ENCODE measurements at places on chromosomes 11 and 22.

GRCh38 chr22:43228330-43228729 is 41.4 kb upstream of the TTLL12 start:
- no peak for DNase-seq

DNA sequence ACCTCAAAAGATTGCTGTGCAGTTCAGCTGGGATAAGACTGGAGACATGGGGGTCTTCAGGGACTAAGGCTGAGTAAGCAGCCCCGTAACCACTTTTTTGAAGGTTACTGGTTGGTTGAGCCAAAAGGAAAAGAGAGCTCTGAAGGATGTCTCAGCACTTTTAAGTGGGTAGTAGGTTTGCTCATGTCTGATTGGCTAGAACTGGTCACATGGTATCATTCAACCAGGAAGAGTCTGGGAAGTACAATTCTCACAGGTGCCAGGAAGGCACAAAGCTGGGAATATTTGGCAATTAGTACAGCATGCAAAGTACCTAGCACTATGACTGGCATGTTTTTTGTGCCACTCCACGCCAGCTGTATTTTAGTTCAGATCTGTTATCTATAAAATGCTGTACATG is 58.1 kb downstream of the SNX19 start:
- DNase-seq, result no peak

- peak; percentile 83 for DNase-seq
These were observed 84.2 kb downstream of the CELSR1 start for GRCh38 chr22:46453006-46453828.

DNA sequence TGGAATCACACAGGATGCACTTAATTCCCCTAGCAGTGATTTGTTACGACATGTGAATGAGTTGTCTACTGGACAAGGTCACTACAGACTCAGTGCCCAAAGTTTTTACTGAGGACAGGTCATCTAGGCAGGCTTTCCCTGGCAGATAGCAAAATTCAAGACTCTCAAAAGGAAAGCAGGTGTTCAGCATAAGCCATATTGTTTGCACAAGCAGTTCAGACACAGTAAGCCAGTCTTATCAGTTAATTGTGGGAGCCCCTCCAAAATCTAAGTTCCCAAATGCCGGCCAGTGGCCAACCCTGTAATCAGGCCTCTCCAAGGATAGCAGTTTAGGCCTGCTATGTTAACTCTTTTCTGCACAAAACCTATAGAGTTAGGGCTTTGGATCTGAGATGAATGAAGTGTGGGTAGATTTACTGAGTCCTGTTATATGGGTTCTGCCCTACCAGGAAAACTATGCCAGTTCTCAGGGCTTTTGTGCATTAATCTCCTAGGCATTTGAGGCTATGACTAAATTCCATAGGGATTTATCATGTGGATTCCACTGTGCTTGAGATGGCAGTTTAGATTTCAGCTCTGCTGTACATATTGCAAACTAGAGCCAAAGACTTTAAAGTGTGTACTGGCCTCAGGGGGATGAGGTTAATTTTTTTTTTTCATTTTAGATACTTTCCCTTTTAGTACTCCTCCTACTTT is 4.8 kb upstream of the ARHGEF12 start:
- no peak for DNase-seq

GRCh38 chr11:31784611-31785010 is 26.5 kb downstream of the PAX6 start:
- DNase-seq, result no peak

- DNase-seq, result no peak
These were observed 18.9 kb downstream of the AP1B1 start for GRCh38 chr22:29369460-29369859.

- DNase-seq, result no peak
These were observed 59.3 kb upstream of the FAM181B start for GRCh38 chr11:82792822-82793569.

GRCh38 chr11:42225664-42226063 is 766.2 kb upstream of the LRRC4C start:
- DNase-seq, result no peak

GRCh38 chr11:69521457-69521856 is 40.0 kb downstream of the LINC01488 start:
- no peak for DNase-seq

GRCh38 chr11:66676282-66676919 is 1.3 kb downstream of the RBM4B start:
- no peak for DNase-seq

GRCh38 chr11:13859892-13860291 is 102.6 kb upstream of the SPON1 start:
- DNase-seq, result no peak

DNA sequence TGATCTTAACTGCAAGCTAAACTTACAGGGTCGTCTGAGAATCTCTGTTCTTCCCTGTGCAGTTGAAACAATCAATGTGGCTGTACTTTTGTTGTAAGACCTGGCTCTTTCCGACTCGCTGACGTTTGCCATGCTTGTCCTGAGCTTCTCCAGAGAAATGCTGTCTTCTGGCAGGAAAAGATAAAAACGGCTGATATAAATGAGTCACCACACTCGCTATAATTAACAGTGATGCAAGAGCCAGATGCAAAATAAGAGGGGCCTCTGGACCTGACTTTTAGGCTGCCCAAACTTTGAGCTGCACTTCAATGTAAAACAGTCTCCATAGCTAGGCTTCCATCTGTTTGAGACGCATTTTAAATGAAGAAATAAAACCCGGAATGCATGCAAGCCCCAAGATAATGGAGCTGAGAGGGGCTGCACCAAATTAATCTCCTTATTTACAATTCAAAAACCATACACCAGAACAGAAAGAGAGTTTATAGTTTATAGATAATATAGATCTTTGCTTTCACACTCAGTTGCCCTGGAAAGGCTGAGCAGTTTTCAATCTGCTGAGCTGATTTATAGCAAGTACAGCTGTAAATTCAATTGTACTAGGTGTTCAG is 48.5 kb downstream of the WT1 start:
- no peak for DNase-seq

- no peak for DNase-seq
These were observed 67.9 kb downstream of the MCM5 start for GRCh38 chr22:35467681-35468434.

- DNase-seq, result peak; percentile 46
These were observed 1.6 kb downstream of the NR1H3 start for GRCh38 chr11:47259232-47259977.

DNA sequence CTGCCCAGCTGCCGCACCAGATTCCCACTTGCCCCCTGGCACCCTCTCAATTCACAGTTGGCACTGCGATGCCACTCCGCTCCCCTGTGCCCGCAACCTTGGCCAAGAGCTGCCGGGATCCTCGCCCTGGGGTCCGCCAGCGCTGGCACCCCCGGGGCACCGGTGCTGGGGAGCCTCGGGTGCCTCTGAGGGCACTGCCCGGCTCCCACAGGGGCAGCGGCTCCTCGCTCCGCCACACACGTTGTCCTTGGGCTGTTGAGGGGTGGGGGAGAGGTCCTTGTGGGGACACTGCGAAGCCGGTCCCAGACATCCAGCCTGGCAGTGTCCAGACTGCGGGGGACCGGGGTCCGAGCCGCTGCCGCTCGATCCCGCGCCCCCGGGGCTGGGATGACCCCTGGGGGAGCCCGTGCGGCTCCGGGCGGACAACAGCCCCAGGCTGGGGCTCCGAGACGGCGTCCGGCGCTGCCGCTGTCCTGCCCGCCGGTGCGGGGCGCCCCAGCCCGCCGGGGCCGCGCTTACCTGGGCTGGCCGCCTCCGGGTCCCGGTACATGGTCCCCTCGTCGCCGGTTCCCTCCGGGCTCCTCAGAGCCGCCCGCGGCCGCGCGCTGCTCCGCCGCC is 496 bp downstream of the SYT7 start:
- DNase-seq, result no peak

DNA sequence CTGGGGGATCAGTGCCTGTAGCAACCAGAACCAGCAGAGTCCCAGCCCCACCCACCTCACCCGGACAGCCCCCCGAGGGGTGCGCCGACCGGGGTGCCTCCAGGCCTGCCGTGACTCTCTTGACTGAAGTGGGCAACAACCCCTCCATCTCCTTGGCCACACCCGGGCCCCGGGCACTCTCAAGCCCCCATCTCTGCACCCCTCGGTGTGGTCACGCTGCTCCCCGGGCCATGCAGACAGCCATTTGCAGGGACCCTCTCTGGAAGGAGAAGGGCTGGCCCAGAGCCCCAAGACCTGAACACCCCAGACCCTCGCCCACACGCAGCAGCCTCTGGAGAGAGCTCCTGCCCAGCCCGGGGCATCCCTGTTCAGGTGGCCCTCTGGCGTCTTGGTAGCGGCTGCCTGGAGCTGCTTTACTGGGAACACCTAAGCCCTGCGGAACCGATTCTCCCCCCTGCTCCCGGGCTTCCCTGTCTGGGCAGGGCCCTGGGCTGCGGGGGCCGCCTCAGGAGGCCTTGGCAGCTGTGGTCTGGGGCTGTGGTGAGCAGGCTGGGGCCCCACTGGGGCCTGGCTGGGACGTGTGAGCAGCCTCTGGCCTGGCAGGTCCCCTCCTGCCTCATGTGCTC is 84.9 kb downstream of the WNT7B start:
- DNase-seq, result no peak

- peak; percentile 88 for DNase-seq
These were observed 72.2 kb downstream of the CWF19L2 start for GRCh38 chr11:107385361-107385981.

- DNase-seq, result no peak
These were observed 8.5 kb downstream of the PAX6 start for GRCh38 chr11:31802609-31802989.

DNA sequence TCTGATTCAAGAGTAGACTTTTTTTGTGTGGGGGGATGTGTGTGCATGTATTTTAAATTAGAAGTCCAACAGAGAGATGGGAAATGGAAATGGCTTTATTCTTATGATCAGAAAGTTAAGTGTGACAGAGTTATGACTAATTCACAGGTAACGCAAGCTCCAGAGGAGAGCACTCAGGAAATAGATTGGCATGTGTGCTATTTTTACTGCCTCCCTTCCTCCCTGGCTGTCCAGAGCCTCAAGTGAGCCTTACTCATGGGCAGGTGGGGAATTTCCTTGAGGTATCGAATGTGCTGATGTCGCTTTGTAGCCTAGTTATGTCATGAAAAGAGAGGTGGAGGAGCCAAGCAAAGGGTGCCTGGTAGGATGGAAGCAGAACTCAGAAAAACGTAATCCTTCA is 70.3 kb upstream of the BDNF start:
- DNase-seq, result no peak

DNA sequence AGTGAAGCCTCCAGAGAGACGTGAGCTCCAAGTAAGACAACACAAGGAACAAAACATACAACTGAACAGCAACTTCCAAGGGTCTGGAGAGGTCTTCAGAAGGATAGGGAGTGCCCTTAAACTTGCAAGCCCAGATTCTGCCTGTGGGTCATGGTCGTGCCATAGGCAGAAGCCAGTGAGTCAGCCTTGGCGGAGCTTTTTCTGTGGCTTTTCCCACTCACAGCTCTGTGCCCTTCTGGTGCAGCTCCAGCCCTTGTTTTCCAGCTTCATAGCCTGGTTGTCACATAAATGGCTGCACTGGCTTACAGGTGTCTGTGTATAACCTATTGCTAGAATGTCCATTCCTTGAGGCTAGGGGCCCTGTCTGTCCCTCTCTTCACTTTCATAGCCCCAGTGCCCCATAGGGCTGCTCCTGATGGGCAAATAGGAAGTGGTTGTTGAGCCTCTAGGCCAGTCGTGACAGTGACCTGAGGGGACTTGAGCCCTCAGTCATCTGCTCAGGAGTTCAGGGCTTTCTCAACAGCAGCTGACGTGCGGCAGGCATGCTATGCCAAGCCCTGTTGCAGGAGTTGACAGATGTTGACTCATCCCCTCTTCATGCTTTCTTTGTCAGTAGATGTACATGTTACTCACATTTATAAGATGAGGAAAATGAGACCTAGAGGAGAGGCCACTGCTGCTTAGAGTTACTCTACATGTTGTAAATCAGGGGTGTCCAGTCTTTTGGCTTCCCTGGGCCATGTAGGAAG is 7.4 kb downstream of the MED15 start:
- no peak for DNase-seq

All from HepG2 (cell line).